ENCODE measurements at places on chromosomes 7 and 10. TPM values are rescaled to one million over a fixed set of nuclear protein-coding genes. Genes with fewer than 3 reads are reported as not detected.

Gene CDHR3
- polyA plus RNA-seq = 1.0 TPM

Gene SORBS1
- polyA plus RNA-seq = 49.9 TPM

Gene NPY4R2
- not detected for polyA plus RNA-seq

Gene CHRM2
- polyA plus RNA-seq = 0.14 TPM

Gene UPP1
- 18.8 TPM for polyA plus RNA-seq

Gene KIAA1217
- polyA plus RNA-seq = 7.8 TPM

DNA sequence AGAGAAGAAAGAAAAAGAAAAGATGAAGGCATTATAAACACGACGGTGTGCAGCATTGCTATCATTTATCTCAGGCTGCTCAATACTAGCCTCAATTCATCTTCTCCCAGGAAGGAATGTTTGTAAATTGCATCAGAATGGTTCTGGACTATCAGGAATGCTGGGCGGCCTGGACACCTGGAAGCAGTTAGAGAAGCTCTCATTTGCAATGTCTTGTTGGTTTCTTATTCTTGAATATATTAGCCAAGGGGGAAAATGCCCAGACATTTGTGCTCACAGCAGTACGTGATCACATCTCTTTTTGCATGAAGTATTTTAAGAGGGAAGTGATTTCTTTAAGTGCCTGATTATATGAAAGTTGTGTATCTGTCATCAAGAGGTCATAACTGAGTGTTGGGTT lies 85.6 kb upstream of the IMMP2L start:
- no peaks in the 10 kb centered on the region for H3K27me3 ChIP-seq
- H3K27ac ChIP-seq = no peak overlapping the region
- no peak for DNase-seq
- no peak overlapping the region for H3K4me3 ChIP-seq

DNA sequence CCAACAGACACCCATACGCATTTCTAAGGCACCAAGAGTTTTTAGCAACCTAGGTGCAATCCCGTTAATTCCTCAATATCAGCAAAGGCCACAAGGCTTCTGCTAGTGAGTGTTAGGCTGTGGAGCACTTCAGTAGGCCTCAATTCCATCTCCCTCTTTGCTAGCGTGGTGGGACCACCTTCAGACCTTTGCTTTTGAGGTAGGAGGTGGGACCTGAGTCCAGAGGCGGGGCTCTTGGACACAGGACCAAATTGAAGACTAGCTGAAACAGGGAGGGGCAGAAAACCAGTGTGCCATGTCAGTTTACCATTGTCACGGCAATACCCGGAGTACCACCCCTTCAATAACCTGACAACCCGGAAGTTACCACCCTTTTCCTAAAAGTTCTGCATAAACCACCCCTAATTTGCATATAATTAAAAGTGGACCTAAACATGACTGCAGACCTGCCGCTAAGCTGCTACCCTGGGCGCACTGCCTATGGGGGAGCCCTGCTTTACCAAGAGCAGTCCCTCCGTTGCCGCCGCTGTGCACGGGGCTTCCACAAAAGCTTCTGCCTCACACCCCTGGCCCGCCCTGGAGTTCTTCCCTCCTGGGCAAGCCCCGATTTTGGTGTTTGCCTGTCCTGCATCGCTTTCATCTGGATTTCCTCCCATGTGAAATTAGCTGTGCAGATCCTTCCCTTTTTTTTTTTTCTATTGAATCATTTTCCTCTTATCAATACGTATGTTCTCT lies 41.1 kb upstream of the EN2 start:
- no peak overlapping the region for H3K27ac ChIP-seq
- H3K4me1 ChIP-seq = no peaks in the 10 kb centered on the region
- H3K36me3 ChIP-seq = no peaks in the 10 kb centered on the region
- H3K27me3 ChIP-seq = peaks cover 2% of the 10 kb centered on the region

- DNase-seq = no peak
- H3K27ac ChIP-seq = no peak overlapping the region
- peaks cover 5% of the 10 kb centered on the region for H3K4me1 ChIP-seq
- H3K27me3 ChIP-seq = no peaks in the 10 kb centered on the region
Measured at GRCh38 chr7:155846156-155846555, 33.9 kb upstream of the SHH start.

- H3K27me3 ChIP-seq = peaks cover 4% of the 10 kb centered on the region
- DNase-seq = no peak
- H3K27ac ChIP-seq = no peak overlapping the region
- H3K36me3 ChIP-seq = no peaks in the 10 kb centered on the region
Measured at GRCh38 chr10:17790651-17791050, 18.5 kb upstream of the MRC1 start.

DNA sequence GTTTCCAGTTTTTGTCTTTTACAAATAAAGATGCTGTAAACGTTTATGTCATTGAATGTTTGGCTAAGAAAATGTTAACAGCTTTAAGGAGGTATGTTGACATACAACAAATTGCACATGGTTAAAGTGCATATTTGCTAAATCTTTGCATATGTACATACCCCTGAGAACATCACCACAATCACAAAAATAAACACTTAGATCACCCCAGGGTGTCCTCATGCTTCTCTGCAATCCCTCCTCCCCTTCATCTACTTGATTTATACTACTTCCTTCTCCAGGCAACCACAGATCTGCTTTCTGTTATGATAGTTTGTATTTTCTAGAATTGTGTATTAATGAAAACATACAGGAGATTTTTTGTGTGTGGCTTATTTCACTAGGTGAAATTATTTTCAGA lies 209.5 kb downstream of the GLRX3 start:
- no peak overlapping the region for H3K27ac ChIP-seq
- DNase-seq = no peak
- no peaks in the 10 kb centered on the region for H3K27me3 ChIP-seq
- no peaks in the 10 kb centered on the region for H3K36me3 ChIP-seq

DNA sequence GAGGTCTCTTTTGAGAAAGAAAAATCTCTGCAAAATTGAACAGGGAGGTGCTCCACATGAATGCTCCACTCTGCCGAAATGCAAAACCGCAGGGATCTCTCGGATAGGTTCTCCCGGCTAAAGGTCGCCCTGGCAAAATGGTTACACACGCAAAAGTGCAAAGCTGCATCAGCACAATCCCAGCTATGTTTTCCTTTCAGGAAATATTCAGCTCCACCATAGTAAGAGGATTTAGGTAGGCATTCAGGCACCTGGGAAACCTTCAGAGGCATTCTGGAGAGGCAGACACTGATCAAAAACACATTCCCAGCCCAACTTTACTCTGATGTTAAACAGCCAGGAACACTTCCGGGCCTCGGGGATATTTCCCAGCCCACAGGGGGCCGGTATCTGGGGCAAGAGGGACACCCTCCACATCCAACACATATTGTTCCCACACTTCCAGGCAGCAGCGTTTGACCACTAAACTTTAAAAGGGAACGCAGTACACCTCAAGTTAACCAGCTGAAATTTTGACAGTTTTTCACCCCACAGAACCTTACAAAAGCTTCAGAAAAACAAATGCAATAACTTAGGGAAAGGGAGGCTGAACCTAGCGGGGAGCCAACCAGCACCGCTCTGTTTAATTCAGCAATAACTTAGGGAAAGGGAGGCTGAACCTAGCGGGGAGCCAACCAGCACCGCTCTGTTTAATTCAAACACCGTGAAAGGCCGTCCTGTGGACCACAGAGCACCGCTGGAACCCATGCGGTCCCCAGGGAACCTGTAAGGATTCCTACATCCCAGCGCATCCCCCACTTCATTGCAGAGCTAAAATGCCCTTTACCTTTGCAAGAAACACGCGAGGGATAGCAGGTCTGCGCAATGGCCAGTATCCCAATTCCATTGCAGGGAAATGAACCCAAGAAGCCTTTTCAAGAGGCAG lies 45.9 kb downstream of the TNS3 start:
- H3K4me3 ChIP-seq = peak overlapping the region; percentile 65
- H3K4me1 ChIP-seq = peaks cover 63% of the 10 kb centered on the region
- peak overlapping the region; percentile 75 for H3K27ac ChIP-seq
- DNase-seq = no peak

GRCh38 chr7:80891259-80891544 lies 27.6 kb downstream of the SEMA3C start:
- DNase-seq = no peak
- H3K4me3 ChIP-seq = no peak overlapping the region
- no peaks in the 10 kb centered on the region for H3K4me1 ChIP-seq

DNA sequence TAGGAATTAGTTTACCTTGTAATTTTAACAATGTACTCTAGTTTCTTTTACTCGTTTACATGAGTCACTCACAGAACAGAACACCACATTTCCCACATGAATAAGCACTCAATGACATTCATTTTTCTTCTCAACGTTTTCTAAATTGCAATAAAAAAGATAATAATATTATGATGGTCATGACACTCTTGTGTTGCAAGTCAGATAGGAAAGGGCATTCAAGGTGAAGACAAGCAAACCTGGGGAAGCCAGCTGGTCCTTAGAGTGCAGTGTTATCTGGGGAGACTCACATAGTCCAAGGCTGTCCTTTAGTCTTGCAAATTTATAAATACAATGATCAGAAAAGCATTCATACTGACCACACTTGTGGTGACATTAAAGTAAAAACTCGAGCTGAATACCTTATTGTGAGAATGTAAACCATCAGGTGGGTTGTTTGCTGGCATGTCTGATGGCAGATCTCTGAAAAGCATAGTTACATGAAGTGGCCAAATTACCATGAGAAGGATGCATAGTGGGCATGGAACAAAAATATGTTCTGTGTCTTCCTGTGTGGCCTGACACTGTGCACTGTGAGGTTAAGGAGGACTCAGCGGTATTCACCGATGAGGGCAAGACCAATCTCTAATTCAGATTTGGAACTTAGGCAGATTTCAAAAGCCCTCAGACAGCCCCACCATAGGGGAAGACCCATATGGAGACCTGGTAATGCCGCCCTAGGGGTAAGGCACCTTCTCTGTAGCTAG lies 158.9 kb upstream of the ASAH2 start:
- no peaks in the 10 kb centered on the region for H3K36me3 ChIP-seq
- no peak overlapping the region for H3K27ac ChIP-seq
- H3K27me3 ChIP-seq = no peaks in the 10 kb centered on the region
- DNase-seq = no peak

DNA sequence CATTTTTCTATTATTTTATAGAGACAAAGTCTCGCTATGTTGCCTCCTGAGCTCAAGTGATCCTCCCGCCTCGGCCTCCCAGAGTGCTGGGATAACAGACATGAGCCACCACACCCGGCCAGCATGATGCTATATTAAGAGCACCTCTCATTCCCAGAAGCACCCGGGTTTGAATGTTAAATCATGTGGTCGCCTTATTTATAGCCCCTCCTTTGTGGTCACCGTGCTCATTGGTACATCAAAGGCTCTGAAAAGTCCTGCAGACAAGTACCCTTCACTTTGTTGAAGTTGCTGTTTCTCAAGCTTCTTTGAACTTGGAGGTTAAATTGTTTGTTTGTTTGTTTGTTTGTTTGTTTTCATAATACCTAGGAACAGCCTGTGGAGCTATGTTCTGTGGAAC lies 40.0 kb downstream of the CLIP2 start:
- no peak overlapping the region for H3K4me3 ChIP-seq
- H3K27me3 ChIP-seq = no peaks in the 10 kb centered on the region
- H3K27ac ChIP-seq = no peak overlapping the region
- H3K36me3 ChIP-seq = no peaks in the 10 kb centered on the region

DNA sequence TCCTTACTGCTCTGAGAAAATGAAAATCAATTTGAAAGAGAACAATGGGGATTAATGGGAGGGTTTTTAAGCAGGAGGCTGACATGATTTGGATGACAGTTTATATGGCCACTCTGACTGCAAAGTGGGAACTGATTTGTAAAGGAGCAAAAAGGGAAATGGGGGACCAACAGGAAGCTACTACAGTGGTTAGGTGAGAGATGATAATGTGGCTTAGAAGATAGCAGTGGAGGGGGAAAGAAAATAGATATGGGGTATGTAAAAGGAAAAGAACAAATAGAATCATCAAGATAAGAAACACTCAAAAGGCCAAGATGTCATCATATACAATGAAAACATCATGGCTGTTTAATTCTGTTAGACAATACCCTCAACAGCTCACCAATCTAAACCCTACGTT lies 177.5 kb downstream of the ANK3 start:
- no peak for DNase-seq
- no peaks in the 10 kb centered on the region for H3K4me1 ChIP-seq
- no peaks in the 10 kb centered on the region for H3K36me3 ChIP-seq
- no peaks in the 10 kb centered on the region for H3K27me3 ChIP-seq
- H3K4me3 ChIP-seq = no peak overlapping the region
- H3K27ac ChIP-seq = no peak overlapping the region

DNA sequence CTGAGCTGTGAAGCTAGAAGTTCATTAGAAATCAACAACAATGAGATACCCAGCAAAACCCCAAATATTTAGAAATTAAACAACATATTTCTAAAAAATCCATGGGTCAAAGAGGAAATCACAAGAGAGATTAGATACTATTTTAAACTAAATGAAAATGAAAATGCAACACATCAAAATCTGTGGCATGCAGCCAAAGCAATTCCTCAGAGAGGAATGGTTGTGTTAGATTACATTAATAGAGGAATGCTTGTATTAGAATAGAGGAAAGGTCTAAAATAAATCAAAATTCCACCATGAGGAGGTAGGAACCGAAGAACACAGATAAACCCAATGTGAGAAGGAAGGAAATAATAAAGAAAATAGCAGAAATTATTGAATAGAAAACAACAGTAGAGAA lies 642.1 kb upstream of the GALNT17 start:
- no peaks in the 10 kb centered on the region for H3K27me3 ChIP-seq
- H3K27ac ChIP-seq = no peak overlapping the region
- DNase-seq = no peak
- H3K4me3 ChIP-seq = no peak overlapping the region
- H3K4me1 ChIP-seq = no peaks in the 10 kb centered on the region

DNA sequence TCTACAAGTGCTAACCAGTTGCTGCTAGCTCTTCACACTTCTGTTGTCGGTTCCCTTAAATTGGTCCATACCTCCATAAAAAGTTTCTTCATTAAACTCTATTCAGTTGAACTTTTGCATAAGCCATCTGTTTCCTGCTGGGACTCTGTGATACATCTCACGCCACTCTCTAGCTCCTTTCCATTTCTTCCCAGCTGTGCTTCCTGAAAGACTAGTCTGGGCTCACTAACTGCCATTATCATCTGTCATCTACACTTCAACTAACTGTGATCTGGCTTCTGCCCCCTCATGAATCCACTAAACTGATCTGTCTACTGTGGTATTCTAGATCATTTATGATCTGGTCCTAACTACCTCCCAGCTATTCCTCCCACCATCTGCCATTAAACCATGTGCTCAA lies 78.3 kb downstream of the ELAPOR2 start:
- H3K4me1 ChIP-seq = no peaks in the 10 kb centered on the region
- H3K4me3 ChIP-seq = no peak overlapping the region

GRCh38 chr7:51289623-51290303 lies 26.8 kb downstream of the COBL start:
- H3K27me3 ChIP-seq = no peaks in the 10 kb centered on the region
- H3K36me3 ChIP-seq = no peaks in the 10 kb centered on the region
- no peaks in the 10 kb centered on the region for H3K4me1 ChIP-seq
- no peak overlapping the region for H3K27ac ChIP-seq
- H3K4me3 ChIP-seq = no peak overlapping the region

DNA sequence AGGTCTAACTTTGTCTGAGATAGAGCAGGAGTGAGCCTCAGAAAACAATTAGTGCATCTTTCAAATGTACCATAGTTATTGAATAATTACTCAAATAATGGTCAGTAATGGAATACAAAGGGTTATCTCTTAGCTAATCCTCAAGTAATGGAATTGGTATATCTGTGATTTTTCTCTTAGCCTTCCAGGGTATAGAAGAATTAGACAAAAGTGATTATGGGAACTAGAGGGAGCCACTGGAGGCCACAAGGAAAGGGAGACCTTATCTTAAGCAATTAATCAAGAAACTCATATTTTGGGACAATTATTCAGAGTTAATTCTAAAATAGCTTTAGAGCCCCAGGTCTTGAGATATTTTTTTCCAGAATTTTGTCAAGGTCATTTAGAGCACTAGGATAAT lies 110.0 kb upstream of the GATA3 start:
- no peak for DNase-seq
- H3K27me3 ChIP-seq = no peaks in the 10 kb centered on the region
- no peaks in the 10 kb centered on the region for H3K4me1 ChIP-seq
- no peaks in the 10 kb centered on the region for H3K36me3 ChIP-seq
- no peak overlapping the region for H3K27ac ChIP-seq
